ENCODE measurements at places on chromosomes 2 and 18.

DNA sequence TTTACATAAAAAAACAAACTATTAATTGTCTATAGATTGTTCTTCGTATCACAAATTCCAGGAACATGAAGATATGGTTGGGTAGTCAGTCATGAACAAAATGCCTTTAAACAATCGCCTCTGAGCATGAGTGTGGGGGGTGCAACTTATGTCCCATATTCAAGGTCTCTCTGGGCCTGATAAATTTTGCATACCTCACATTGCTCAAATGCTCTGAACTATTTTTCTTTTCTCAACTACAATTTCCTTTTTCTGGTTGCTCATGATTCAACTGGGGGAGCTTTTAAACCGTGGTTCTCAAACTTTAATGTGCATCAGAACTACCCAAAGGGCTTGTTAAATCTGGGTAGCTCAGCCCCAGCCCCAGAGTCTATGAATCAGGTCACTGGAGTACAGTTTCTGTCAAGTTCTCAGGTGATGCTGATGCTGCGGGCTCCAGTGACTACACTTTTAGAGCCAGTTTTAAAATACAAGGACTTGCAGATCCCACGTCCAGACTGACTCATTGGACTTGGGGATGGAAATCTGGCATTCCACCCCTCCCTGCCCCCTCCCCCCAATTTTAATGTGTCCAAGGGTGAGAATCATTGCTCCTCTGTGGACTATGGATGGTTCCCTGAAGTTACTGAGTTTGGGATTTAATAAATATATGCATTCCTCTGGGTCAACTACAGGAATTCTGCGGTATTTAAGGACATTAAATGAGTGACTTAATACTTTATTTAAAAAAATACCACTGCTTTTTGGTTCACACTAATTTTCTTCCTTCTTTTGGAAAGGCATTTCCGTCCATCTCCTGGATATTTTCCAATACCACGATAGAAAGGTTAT lies 1.5 kb upstream of the GPD2 start:
- DNase-seq: no peak

DNA sequence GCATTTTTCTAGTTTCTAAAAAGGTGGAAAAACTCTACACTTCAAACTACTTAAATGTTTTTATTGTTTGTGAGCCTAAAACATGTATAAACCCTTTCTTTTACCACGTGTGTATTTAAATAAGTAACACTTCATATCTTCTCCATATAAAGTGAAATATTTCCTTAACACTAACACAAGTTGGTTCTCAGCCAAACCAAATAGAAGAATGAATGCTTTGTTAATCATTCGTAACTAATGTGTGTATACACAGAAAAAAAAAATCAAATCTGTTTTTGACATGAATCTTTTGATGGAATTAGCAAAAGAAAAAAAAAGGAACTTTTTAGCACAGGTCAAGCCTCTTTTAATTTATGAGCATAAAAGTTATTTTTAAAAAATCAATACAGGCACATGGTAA lies 89.3 kb downstream of the EHBP1 start:
- no peak for DNase-seq

GRCh38 chr2:131040661-131041401 lies 52.4 kb downstream of the FAM168B start:
- DNase-seq: no peak

DNA sequence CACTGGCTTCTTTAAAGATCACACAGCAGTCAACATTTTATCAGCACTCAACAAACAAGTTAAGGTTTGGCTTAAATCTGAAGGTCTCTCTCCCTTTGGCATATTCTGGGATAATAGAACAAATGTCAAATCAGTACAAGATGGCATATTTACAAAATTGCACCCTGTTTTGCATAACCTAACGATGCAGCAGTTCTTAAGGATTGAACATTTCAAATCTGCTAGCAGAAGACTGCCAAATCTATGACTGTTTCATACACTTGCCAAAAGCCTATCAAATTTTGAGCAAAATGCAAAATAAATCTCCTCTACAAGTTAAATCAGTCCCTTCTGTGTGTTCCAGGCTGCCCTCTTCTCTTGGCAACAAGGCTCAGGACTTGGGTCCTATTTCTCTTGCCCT lies 73.6 kb downstream of the DPP4 start:
- no peak for DNase-seq

DNA sequence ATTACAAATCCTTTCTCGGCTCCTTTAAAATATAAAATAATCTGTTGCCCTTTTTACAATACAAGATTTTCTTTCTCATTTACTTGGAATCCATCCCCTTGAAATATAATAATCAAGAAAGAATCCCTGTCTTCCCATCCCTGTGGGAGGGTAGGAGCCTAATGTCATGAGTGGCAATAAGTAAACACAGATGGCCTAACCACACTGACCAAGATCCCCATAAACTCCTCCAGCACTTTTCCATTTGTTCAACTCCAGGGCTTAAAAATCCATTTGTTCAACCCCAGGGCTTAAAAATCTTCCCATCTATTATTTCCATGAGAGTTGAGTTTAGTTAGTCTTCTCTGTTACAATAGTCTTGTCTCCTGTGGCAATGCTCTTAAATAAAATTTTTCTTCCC lies 297.6 kb downstream of the CDH7 start:
- DNase-seq: no peak

GRCh38 chr2:139946690-139947089 lies 1166.5 kb upstream of the NXPH2 start:
- DNase-seq: no peak

DNA sequence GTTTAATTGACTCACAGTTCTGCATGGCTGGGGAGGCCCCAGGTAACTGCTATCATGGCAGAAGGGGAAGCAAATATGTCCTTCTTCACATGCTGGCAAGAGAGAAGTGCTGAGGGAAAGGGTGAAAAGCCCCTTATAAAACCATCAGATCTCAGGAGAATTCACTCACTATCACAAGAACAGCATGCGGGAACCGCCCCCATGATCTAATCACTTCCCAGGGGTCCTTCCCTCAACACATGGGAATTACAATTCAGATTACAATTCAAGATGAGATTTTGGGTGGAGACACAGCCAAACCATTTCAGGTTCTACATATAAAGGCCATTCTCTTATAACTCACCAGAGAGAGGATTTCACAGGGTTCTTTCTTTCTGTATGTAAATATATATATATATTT lies 62.9 kb downstream of the VRK2 start:
- no peak for DNase-seq

GRCh38 chr2:219698748-219699439 lies 71.5 kb downstream of the SLC4A3 start:
- DNase-seq: no peak

GRCh38 chr2:88042476-88042875 lies 13.1 kb downstream of the KRCC1 start:
- DNase-seq: no peak

DNA sequence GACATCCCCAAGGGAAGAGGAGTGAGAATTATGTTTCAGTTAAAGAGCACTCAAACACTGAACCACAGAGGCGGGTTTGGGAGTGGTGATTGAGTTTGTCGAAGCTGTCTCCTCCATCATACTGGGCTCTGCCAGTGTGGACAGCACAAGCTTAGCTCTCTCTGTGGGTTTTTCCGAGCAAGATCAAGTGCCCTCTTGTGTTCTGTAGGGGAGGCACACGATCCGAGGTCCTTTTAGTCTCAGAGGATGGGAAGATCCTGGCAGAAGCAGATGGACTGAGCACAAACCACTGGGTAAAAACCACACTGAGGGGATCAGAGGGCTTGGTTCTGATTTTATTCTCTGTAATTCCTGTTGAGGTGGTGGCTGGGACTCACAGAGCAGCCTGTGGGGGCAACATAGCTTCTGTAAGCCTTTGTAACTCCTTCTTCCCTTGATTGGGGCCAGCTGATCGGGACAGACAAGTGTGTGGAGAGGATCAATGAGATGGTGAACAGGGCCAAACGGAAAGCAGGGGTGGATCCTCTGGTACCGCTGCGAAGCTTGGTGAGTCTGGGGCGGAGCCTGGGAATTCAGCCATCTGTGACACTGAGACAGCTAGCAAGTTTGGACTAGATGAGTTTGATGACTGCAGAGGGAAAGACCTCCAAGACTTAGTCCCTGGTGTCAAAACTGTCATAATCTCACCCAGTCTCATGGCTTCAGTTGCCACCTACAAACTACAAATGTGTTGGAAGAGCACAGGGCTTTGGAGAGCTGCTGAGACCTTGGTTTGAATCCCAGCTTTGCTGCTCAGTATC lies 2.0 kb downstream of the NAGK start:
- DNase-seq: no peak

- no peak for DNase-seq
Measured at GRCh38 chr18:65990944-65991708, 240.3 kb downstream of the CDH7 start.

GRCh38 chr2:216923706-216924105 lies 63.8 kb upstream of the TNP1 start:
- DNase-seq: no peak

DNA sequence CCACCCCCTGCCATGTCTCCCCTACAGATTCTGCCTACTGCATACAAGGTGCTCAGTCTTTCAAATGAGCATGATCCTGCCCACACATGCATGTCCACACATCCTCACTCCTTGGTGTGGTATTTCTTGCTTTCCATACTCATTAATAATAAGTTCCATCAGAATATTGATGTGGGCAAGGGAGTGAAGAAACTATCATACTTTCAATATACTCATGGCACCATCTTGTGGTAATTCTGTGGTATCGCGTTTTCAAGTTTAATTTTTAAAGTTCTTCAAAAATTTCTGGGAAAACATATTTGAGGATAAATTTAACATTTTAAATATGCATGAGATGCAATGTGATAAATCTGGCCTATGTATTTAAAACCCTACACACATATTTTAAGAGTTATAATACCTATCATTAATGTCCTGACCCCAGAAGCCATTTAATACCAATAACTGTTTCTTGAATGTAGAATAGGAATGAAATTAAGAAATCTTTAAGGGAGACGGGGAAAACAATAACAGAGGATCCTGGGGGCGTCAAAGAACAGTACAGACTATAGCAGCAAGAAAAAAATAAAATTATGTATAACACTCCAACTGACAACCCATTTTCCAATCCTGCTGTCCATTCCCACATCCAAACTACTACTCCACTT lies 110.1 kb downstream of the ZNF385B start:
- DNase-seq: no peak

GRCh38 chr2:55391155-55391554 lies 28.5 kb downstream of the CCDC88A start:
- no peak for DNase-seq

GRCh38 chr2:159880729-159881128 lies 82.7 kb upstream of the CD302 start:
- DNase-seq: no peak

DNA sequence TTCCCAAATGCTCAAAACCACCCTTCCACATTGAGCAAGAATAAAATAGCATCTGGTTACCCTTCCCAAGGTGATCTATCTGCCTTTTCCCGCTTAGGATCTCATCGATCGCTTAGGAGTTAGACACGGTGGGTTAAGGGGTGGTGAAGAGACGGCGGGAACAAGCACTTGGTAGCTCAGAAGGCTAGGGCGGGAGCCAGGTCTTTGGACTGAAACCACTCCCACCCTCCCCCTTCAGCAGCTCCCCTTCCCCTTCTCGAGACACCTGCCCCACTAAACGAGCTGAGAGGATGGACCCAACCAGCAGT lies 513 bp downstream of the THOC1 start:
- no peak for DNase-seq

- DNase-seq: no peak
Measured at GRCh38 chr2:44524347-44524926, 162.7 kb downstream of the CAMKMT start.

- no peak for DNase-seq
Measured at GRCh38 chr2:224183086-224183485, 144.0 kb upstream of the SERPINE2 start.

- DNase-seq: no peak
Measured at GRCh38 chr18:8667846-8668245, 37.5 kb upstream of the MTCL1 start.

GRCh38 chr18:75656035-75656434 lies 228.5 kb upstream of the SMIM21 start:
- DNase-seq: no peak

DNA sequence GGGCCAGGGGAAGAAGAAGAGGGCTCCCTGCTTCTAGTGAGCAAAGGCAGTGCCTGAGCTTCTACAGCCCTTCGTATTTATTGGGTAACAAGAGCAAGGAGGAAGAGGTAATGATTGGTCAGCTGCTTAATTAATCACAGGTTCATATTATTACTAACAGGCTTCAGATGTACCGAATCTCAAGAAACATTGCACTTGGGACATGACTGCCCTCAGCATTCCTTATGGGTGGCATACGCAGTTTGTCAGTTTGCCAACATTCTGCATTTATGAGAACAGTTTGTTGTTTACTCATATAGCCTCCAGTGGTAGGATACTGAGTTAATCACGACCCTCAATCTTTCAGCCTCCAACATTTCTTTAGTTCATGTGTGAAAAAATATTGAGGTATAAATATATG lies 84.5 kb downstream of the HIBCH start:
- no peak for DNase-seq

DNA sequence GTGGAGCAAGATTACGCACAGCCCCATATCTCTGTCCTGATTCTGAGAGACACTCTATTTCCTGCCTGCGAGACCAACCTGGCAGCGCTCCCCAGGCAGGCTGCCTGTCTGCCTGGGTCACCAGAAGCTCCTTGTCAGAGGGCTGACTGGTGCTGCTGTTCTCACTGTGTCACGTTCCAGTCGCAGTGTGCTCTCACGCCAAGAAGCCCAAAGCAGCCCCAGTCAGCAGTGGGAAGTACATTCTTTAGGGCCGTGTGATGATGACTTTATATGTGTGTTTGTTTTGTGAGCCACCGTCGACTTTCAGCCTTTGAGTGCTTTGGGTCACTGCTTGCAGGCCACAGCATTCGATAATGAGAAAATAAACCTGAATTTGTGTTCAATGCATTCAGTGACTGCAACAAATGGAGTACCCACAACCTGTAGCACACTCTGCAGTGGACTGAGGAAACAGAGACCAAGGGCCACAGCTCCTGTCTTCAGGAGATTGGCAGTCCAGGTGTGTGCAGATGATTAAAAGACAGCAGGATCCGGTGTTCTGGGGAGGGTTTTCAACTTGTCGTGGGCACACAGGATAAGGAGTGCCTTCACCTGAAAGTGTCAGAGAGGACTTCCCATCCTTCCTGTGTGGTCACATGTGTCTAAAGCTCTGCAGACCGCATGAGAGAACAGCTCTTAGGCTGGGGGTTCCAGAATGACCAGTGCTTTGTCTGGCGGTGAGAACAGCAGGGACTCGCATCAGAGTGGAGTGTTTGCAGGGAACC lies 4.8 kb downstream of the TNFRSF11A start:
- no peak for DNase-seq

- DNase-seq: no peak
Measured at GRCh38 chr2:237403024-237403882, 10.7 kb downstream of the COL6A3 start.

DNA sequence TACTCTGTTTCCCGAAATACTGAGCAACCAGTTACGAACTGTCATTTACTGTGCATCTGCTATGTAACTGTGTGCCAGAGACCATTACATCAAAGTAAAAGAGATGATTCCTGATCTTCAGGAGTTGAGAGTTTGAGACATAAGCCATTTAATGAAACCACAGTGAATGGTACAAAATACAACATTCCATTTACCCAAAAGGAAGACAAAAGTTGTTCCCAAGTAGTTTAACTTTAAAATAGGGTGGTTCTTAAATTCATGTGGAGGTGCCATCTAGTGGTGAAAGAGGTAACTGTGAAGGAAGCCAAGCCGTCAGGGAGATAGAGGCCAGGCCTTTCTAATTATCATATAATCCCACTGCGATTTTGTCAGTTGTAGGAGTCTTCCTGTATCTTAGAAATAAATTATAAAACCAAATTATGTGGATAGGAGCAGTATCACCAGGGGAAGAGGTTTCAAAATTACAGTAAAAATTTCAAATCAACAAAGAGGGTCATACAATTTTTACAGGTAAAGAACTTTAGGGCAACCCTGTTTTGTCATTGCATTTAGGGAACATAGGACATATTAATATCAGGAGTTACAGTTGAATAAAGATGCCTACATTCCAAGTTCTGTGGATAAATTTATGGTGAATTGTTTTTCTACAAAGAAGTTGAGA lies 67.7 kb downstream of the EPAS1 start:
- no peak for DNase-seq
